OCI-LY7 (cell line): ENCODE measurements at places on chromosomes 4 and X. TPM values are rescaled to one million over a fixed set of nuclear protein-coding genes. Genes with fewer than 3 reads are reported as not detected.
A peak's percentile ranks its signal among the peaks of the same experiment; 100 is the strongest.

DNA sequence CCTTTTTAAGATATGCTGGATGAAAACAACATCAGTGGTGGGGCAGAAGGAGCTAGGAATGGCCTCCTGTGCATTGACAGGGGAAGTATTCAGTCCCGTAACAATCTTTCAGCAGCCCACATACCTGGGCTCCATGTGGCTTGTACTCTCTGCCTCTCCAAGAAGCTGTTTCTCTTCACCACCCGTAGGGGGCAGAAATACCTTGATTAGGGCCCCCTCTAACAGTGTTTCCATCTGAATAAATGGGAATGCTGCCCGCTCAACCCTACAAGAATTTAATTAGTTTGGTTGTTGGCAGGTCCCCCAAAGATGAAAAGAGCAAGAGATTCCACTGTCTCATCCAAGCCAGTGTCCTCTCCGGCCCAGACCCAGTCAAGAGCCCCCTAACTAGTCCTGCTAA, 155.2 kb downstream of the SMIM20 start:
- peak; percentile 25 for DNase-seq

DNA sequence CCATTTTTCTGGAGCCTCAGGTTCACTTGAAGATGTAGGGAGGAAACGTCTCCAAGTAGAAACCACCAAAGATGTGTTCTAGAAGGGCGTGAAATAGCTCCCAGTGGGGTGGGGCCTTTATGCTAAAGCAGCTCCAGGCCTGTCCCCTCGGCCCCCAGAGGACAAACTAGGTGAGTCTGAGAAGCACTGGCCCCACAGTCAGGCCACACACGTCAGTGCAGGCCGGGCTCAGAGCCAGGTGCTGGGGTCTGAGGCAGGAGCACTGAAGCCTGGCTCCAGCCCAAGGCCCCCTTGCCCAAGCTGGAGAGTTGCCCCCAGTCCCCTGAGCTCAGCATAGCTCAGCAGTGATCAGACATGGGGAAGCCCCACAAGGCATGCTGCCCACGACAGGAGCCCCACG, 95.4 kb upstream of the PSAPL1 start:
- no peak for DNase-seq

MUC7 gene
- total RNA-seq = not detected in 2 replicates

UGT8 gene
- 18.5 and 20.7 TPM in 2 replicates for total RNA-seq
